CD4-positive, CD25-positive, alpha-beta regulatory T cell (primary cell): ENCODE measurements at places on chromosomes 6 and 20. TPM values are rescaled to one million over a fixed set of nuclear protein-coding genes. Genes with fewer than 3 reads are reported as not detected.

The CTAGE9 gene
- total RNA-seq: not detected

The CRIP3 gene
- 3.8 TPM for total RNA-seq

The TAAR2 gene
- not detected for total RNA-seq

The C6orf163 gene
- 2.1 TPM for total RNA-seq

The DPPA5 gene
- not detected for total RNA-seq

The RIMS1 gene
- total RNA-seq: not detected

The PTGIS gene
- total RNA-seq: not detected
